ENCODE measurements at places on chromosomes 12 and 14.

DNA sequence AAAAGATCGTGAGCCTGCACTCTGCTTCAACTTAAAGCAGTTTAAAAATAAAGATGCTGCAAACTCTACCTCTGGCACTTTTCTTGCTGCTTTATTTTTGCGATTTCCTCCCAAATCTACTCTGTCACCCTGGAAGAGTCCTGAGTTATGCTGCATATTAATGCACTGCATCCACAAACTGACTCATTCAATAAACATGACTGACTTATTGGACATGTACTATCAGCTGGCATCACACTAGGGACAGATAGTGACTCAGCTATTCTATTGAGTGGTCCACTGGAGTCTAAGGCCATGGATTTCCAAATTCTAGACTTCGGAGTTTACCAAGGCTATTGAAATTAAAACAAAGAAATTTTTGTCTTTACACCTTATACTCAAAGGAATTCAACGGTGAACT, 90.7 kb upstream of the PTPRR start:
- DNase-seq, result no peak

DNA sequence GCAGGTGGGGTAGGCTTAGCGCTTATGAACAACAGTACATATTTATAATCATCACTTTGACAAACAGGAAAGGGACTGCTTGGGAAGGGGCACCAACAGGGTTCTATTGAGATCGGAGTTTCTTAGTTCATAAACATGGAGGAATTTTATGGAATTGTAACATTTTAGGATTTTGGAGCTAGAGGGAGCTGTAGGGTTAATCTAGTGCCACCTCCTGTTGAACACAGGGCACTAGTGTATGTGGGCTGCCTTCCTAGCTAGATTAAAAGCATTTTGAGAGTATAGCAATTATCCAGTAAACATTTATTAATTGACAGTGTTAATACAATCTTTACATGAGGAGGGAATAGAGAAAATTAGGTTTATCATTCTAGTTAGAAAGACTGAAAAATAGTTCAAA, 23.1 kb upstream of the TBC1D30 start:
- no peak for DNase-seq

- no peak for DNase-seq
Measured at GRCh38 chr12:47527816-47528215, 178.0 kb downstream of the RPAP3 start.

DNA sequence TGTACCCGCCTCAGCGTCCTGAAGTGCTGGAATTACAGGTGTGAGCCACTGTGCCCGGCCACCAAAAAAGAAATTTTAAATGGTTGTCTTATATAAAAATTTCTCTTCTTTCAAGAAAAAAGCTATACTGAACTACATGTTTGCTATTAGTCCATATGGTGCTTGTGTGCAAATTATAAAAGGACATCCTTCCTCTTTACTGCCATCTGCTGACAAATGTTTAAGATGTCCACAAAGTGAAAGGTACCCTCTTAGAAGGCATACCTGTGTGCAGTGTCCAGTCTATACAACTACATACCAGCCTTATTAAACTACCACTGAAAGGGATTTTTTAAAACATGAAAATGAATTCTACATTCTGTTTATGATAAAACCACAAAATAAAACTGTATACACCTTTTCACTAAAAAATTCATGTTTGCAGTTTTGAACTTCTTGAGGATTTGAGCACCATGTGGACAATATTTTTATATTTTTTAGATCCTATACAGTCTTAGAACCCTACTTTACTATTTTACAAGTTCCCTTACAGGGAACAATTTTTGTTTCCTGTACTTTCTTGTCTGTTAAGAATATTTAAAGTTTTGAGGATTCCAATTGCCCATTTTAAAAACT, 32.8 kb upstream of the TOMM20L start:
- DNase-seq, result no peak

- no peak for DNase-seq
Measured at GRCh38 chr12:28425526-28425925, 235.3 kb downstream of the CCDC91 start.

DNA sequence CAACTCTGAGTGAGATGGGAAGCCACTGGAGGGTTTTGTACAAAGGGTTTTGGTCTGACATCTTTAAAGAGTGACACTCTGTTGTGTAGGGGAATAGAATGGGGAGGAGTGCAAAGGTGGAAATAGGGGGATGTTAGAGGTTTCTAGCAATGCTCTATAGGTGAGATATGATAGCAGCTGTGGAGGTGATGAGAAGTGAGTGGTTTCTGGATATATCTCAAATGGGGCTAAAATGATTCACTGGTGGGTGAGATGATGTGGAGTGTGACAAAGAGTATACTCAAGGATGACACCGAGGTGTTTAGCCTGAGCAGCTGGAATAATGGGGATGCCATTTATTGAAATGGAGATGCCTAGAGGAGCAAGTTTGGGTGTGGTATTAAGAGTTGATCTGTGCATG, 426.4 kb downstream of the PCNX1 start:
- no peak for DNase-seq

Measured in right renal cortex interstitium (tissue), 3 donors.